Motor neuron (in vitro differentiated cells): ENCODE measurements at places on chromosomes 6 and 20.

DNA sequence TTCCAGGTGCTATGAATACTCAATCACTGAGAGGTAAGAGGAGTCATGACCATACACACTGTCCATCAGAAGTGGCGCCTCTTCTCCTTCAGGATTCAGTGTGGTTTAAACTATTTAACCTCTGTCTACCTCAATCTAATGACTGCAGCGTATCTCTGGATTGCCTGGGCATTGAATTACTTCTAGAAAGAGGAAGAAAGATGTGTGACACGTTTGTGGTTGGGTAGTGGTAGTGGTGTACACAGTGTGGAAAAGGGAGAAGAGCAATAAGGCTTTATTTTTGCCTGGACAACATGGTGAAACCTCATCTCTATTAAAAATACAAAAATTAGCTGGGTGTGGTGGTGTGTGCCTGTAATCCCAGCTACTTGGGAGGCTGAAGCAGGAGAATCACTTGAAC lies 38.0 kb upstream of the ECHDC1 start:
- no peak for ATAC-seq

DNA sequence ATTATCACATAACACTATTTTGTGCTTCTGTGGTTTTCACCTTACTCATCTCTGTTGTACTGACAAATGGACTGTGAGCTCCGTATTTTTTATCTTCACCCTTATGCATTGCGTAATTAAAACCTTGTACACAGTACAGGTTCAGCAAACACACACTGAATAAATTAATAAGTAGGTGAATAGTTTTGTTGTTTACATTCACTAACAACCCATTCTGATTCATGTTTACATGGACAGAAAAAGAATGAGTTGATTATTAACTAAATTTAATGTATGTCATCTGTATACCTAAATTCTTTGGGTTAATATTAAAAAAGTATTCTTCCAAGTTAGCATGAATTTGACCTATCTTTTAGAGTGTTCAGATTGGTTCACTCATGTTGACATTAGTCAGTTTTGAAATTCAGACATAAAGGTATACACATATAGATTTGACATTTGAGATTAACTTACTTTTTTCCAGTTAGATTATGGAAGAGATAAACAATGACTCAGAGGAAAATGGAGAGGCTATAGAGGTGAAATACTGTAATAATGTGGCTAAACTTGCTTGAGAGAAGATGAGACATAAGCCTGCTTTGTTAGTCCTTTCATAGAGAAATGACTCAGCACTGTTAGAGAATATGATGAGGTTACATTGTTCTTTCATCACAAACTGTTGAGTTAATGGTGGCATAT lies 541.7 kb upstream of the FLRT3 start:
- peak; percentile 77 for ATAC-seq

DNA sequence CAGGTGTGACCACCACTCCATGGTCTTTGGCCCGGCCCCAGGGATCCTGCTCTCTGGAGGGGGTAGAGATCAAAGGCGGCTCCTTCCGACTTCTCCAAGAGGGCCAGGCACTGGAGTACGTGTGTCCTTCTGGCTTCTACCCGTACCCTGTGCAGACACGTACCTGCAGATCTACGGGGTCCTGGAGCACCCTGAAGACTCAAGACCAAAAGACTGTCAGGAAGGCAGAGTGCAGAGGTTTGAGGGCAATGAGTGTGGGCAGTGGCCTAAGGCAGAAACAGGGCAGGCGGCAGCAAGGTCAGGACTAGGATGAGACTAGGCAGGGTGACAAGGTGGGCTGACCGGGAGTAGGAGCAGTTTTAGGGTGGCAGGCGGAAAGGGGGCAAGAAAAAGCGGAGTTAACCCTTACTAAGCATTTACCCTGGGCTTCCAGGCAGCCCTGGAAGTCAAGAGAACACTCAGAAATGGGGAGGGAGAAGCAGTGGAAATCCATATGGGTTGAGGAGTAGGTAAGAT lies 533 bp downstream of the CFB start:
- ATAC-seq = no peak

- no peak for ATAC-seq
Measured at GRCh38 chr20:63274381-63275228, 2.0 kb downstream of the ARFGAP1 start.

DNA sequence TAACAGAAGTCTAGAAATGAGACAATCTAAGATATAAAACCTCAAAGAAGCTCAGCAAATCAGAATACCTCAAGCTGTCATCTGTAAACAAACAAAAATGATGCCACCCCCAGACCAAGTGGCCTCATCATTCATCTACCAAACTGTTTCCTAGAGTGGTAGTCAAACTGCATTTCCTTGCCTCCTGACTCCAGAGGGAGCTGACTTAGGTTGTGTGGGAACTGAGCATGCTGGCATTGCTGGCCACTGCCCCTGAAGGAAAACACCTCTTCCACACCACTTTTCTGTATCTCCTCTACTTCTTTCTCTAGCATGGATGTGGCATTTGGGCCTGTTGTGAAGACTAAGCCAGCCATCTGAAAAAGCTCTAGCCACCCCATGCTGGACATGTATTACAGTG lies 56.3 kb downstream of the ZHX3 start:
- ATAC-seq = no peak

DNA sequence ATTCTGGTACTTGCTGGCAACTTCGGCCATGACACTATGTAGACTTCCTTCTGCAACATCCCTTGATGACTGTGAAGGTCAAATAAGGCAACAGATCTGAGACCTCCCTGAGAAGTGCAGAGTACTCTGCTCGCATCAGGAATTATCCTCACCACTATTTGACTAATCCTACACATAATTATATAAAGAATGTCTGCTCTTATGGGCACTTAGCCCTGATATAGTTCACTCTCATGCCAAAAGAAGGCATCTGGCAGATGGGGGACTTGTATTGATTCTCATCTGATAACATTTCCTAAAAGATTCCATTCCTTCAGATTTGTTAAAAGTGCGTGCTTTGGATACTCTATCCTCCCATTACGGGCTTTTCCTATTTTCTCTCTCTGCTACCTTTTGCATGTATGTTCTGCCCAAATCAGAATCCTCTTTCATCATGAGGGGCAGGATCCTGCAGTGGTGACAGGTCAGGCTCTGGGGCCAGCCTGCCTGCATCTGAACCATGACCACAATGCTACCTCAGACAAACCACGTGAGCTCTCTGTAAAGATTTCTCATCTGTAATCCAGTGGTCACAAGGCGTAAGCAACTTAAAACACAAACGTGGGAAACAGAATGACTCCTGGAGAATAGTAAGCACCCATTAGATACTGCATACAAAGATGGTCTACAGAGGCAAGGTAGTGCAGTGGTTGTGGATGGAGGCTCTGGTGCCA lies 134.0 kb downstream of the GJA10 start:
- ATAC-seq = no peak

DNA sequence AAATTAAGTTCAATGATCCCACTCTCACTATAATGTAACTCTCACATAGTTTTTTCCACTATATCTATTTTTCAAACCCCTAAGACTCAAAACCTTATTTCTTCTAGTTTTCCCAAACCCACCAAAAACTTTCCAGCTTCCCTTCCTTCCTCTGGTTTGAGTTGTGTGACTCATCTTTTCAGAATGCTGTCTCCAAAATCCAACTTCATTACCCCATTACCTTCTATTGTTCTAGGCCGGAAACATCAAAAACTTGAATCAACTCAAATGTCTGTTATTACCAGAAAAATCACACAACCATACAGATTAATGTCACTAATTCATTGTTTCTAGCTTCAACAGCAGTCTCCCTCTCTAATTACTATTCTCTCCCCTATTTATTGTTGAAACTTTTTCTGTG lies 1090.3 kb downstream of the HACE1 start:
- ATAC-seq = no peak

DNA sequence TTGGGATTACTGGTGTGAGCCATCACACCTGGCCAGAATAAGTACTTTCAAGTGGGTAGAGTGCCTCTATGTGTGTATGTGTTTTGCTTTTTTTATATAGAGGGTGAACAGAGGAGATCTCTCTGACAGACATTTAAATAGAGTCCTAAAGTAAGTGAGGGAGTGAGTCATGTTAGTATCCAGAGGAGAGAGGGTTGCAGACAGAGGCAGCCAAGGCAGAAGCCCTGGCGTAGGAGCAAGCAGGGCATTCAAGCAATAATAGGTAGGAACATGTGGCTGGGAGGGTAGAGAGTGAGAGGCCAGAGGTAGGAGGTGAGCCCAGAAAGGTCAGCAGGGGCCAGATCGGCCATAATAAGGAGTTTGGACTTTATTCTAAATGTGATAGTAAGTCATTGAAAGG lies 48.9 kb downstream of the PHF20 start:
- ATAC-seq = no peak

DNA sequence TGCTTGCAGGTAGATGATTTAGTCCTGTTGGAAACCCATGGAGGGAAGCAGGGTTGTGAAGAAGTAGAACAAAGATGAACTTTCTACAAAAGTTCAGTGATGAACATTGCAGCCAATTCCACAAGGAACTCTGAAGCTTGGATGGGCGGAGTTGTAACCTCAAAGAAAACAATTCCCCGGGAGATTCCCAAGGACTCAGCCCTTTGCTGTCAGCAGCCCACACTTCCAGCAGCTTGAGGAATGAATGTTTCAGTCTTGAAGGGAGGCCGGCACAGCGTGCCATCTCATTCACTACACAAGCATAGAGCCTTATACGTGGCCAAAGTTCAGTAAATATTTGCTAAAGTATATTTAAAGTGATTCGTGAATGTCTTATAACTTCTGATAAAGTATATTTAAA lies 269.4 kb downstream of the NKAIN2 start:
- no peak for ATAC-seq

- ATAC-seq = peak; percentile 54
Measured at GRCh38 chr6:107418118-107418517, 41.2 kb downstream of the PDSS2 start.

GRCh38 chr6:125451750-125452149 lies 150.0 kb upstream of the HDDC2 start:
- no peak for ATAC-seq

- ATAC-seq = no peak
Measured at GRCh38 chr6:15285682-15286294, 39.9 kb downstream of the JARID2 start.

- no peak for ATAC-seq
Measured at GRCh38 chr20:61772828-61773631, 292.7 kb downstream of the TAF4 start.

DNA sequence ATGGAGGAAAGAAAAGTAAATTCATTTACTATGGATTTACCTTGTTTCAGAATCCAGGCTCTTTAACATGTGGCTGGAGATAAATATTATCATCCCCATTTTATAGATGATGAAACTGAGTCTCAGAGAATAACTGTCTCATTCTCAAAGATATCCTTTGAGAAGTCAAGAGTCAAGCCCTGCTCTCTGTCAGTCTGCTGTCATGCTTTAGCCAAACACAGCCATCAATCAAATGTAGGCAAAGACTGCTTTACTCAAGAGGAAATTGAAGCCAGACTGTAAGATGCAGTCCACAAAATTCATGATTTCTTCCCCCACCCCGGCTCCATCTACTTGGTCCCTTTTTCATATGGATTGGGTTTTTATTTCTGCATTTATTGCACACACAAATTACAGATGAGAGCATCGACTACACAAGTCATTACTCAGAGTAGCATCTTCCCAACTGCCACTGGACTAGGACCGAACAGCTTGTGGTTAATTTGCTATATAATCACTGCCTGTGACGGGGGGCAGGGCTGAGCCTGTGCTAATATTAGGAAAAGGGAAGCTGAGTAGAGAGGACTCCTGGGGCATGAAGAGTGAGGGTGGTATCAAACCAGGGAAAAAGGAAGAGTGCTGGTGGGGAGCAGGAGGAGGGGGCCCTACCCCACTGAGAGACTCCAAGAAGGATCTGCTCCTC lies 102.7 kb upstream of the TOP1 start:
- ATAC-seq = no peak

DNA sequence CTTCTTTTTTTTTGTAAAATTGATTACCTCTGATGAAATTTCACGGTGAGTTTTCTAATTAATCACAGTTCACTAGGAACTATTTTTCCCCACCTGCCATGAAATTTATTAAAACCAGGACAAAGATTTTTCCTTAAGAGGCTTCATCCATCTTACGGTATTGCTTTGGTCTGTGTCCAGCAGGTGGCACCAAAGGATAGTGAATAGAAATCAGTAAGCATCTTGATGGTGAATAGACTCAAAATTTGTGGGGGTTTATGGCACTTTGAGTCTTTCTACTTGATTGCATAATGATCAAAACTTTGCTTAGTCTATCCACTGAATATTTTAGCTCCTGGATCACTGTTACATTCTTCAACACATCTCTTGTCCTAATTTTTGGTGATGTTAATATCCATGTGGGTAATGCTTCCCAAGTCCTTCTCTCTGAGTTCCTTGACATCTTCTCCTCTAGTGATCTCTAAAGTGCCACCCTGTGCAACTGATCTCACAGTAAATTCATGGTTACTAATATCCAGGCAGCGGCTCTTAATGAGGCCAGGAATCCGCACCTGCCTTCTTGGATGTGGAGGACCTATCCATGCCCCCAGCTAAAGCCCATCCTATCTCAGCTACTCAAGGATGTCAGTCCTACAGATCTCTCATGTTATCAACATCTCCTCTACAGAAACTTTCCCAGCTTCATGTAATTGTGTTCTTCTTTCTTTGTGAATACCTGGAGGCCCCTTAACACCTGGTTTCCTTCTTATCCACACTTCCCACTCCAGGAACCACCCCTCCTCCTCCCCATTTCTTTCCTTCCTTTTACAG lies 54.5 kb downstream of the STMND1 start:
- peak; percentile 62 for ATAC-seq

DNA sequence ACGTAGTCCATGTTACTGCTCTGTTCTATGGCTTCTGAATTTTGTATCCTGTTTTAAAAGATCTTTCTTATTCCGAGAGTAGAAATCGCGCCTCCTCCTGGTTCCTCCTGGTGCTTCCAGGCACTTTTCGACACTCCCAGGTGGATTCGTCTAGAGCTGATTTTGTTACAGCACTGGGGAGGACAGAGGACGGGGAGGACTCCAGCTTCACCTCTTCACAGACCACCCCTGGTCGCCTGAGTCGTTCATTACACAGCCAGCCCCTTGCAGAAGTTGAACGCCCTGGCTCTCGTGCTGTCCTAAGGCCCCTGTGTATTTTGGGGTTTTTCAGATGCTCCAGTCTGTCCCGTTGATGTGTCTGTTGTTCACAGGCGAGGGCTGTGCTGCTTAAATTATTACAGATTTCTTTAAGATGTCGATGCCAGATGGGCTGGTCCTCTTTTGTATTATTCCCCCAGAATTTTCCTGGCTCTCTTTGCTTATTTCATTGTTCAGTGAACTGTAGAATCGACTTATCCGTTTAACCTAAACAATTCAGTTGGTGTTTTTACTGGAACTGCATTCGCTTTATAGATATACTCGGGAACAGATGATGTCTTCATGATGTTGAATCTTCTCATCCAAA lies 30.5 kb downstream of the COL20A1 start:
- no peak for ATAC-seq

DNA sequence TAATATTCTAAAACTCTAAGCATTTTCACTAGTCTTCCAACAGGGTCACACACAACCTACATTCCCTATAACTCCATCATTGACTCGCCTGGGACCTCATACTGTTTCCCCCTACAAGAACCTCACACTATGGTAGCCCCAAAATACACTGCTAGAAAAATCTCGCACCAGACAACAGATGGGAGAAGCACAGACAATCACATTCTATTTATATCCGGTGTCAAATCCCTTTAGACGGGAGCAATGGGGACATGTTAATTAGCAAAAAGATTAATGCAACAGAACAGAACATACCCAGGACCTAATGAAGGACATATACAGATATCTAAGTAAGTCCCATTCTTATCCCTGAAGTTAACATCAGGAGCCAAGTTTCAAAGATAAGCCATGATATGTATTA lies 33.6 kb downstream of the TMX4 start:
- no peak for ATAC-seq
